ENCODE measurements at places on chromosomes 4 and X. TPM values are rescaled to one million over a fixed set of nuclear protein-coding genes. Genes with fewer than 3 reads are reported as not detected.

The ARHGEF6 gene
- 38.0 TPM for total RNA-seq

- DNase-seq = no peak
Measured at GRCh38 chr4:108001540-108002135, 11.9 kb downstream of the HADH start.

DNA sequence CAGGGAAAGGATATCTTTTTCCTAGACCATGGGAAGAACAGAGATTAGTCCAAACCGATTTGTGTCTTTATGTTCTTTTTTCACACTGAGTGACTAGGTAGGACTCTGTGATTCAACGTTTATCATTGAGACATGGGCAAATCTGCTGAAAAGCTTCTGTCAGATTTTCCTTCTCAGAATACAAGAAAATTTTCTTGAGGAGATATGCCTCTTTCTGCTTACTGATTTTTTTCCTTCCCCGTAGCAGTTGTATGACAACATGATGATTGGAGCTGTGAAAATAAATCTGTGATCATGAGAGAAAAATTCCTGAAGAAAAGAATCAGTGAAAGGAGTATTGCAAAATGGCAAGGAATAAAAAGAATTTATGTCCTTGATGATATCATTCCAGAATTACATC is 130.6 kb upstream of the FAT4 start:
- no peak for DNase-seq

The GPR82 gene
- not detected for total RNA-seq

Data from activated CD4-positive, alpha-beta T cell treated with anti-CD3 and anti-CD28 coated beads, Interleukin-2, amount 10 ng/mL, durations not matched to agents 24 days and 14 days (primary cell).